ENCODE measurements at places on chromosomes 1 and 21.

GRCh38 chr21:43731476-43731875, 12.5 kb downstream of the PDXK start:
- DNase-seq: no peak

DNA sequence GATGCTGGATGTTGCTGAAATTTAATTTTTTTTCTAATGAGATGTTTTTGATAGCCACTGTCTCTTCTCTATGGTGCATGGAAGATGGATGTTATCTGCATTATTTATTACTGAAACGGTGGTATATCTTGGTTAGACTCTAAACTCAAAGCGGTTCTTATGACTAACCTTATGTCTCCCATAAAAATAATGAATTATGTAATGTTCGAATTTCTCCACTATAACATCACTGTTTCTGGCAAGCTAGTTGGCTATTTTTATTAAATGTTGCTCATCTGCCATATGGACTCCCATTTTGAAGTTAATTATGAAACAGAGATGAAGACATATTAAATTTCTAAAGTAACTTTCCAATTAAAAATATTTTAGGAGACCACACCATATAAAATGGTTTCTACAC, 808.6 kb upstream of the ADGRL4 start:
- DNase-seq: no peak

DNA sequence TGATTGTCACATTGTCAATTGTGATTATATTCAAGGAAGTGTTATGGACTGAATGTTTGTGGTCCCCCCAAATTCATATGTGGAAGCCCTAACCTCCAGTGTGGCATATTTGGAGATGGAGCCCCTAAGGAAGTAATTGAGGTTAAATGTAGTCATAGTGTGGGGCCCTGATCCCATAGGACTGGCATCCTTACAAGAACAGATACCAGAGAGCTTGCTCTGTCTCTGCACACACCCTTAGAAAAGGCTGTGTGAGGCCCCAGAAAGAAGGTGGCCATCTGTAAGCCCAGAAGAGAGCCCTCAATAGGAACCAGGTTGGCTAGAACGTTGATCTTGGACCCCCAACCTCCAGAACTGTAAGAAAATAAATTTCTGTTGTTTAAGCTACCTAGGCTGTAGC, 28.1 kb downstream of the VANGL1 start:
- no peak for DNase-seq

- DNase-seq: no peak
Observed at GRCh38 chr1:159652506-159652905, 61.9 kb downstream of the CRP start.

DNA sequence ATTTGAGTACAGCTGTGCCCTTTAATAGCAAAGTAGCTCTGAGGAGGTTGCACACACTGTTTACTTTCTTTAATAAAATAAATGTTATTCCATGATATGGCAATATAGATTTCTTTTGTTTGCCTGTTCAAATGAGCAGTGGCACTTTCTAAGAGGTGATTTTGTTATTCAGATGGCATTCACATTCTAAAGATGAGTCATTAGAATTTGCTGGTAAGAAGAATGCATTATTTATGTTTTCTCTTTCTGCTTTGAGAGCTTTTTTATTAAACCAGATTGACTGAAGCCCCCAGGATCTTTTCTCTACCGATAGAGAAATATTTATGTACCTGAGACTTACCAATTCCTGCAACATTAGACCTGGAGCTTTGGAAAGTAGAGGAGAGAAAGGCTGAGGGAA, 11.2 kb upstream of the LEPR start:
- no peak for DNase-seq

GRCh38 chr1:167442854-167443565, 75.3 kb downstream of the CD247 start:
- DNase-seq: no peak
